Ureter (tissue), 1 donor: ENCODE measurements at places on chromosomes 2 and 18.
A peak's percentile ranks its signal among the peaks of the same experiment; 100 is the strongest.

- no peak for DNase-seq
These were observed 446.7 kb downstream of the SETBP1 start for GRCh38 chr18:45127405-45127804.

- no peak for DNase-seq
These were observed 1.7 kb upstream of the FN1 start for GRCh38 chr2:215437614-215438013.

DNA sequence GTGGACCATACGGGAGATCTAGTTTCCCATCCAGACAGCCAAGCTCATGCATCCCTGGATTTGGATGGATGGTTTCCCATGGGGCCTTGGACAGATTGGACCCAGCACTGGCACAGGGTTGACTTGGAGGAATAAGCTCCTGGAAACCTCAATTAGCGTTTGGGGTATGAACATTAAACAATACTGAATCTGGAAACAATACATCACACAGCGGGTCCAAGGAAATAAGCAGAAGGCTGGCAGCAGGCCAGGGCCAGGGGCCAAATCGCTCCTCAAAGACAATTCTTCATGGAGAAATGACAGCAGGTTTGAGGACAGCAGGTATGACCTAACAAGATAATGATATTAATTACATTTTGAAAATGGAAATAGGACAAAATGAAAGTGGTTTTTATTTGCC lies 540.6 kb downstream of the RIT2 start:
- DNase-seq = no peak

DNA sequence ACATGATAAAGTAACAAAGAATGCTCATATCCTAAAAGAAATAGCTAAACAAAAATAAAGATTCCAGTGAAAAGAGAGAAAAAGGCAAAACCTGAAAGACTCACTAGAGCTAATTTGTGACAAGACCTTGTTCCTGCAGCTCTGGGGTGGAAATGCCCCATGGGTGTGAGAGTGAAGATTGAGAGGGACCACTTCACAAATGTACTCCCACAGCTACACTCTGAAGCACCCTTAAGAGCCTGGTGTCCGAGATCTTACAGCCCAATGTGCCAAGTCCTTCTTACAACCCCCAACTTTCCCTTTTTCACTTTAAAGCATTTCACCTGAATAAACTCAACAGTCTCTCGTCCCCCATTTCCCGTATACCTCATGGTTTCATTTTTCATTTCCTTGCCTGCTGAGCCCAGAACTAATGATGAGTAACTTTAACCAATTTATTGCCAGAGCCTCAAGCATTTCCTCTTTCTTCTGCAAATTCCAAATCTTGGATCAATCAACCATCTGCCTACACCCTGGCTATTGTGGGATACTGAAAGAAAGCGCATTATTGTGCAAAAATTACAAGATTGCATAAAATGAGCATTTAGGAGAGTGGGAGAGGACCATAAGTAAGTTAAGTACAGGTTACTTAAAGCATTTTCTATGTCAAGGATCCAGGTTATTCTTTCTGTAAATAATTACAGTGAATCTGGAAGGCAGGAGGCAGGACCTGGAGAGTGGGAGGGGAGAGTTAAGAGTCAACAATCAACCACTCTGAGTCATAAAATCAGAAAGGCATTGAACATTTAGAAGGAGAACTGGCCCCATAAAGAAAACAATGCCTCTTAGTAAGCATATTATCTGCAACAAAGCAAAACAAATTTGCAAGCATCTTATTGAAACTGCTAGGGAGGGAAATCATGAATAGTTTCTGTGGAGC lies 804.4 kb upstream of the CELF4 start:
- DNase-seq = no peak

DNA sequence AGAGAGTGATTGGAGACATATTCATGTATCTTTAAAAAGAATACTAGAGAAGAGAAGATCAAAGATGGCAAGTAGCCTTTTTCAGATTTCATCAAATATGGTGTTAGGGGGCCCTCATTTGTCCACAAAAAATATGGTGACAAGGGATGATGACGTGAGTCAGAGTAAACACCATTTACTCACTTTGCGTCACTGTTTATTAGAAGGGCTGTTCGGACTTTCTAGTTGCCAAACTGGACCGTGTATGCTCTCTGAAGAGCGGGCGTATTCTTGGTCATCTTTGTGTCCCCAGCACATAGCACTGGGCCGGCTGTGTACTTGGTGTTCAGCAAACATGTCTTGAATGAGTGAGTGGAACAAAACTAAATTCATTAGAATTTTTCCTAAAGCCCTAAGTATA lies 37.5 kb downstream of the TTC39C start:
- no peak for DNase-seq

GRCh38 chr2:70340761-70341476 lies 39.1 kb upstream of the FAM136A start:
- peak; percentile 45 for DNase-seq

GRCh38 chr18:59833785-59834184 lies 66.0 kb upstream of the PMAIP1 start:
- peak; percentile 15 for DNase-seq

- no peak for DNase-seq
These were observed 68.3 kb downstream of the EDAR start for GRCh38 chr2:108920686-108921085.

GRCh38 chr18:7155887-7156286 lies 38.3 kb upstream of the LAMA1 start:
- no peak for DNase-seq

DNA sequence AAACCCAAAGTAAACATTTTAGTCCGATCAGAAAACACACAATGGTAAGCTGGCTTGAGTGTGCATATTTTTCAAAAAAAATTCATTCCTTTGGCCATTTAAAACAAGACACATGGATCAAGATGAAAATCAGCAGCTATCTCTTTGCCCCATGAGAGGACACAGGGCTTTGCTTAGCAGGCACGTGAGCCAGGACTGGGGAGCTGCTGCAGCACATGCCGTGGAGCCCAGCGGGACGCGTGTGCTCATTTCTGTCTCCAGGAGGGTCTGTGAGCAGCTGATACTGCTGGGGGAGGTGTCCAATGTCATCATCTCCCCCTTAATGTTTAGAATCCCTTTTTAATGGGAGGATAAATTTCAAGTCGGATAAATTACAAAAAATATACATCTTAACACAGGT lies 49.8 kb upstream of the CNGA3 start:
- DNase-seq = no peak

- no peak for DNase-seq
These were observed 55.0 kb downstream of the APOB start for GRCh38 chr2:20988905-20989304.

- no peak for DNase-seq
These were observed 168.9 kb downstream of the ANTXR1 start for GRCh38 chr2:69181806-69182427.

GRCh38 chr18:32271672-32272208 lies 81.9 kb downstream of the MEP1B start:
- DNase-seq = no peak

DNA sequence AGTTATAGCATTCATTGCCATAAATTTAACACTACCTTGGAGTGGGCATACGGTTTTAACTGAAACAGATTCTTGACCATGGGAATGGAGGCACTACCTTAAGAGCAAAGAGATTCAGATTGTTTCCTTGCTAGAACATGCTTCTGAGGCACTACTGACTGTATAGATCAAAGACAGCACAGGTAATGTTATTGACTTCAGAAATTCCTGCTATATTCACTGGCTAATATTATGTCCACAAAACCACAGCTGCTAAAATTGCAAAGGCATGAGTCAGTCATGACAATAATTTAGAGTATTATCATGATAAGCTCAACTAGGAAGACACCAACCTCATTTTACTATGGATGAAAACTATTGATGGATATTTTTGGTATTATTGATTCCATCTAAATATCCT lies 39.4 kb downstream of the SLC8A1 start:
- no peak for DNase-seq

- no peak for DNase-seq
These were observed 36.9 kb upstream of the PTMA start for GRCh38 chr2:231671270-231672050.

DNA sequence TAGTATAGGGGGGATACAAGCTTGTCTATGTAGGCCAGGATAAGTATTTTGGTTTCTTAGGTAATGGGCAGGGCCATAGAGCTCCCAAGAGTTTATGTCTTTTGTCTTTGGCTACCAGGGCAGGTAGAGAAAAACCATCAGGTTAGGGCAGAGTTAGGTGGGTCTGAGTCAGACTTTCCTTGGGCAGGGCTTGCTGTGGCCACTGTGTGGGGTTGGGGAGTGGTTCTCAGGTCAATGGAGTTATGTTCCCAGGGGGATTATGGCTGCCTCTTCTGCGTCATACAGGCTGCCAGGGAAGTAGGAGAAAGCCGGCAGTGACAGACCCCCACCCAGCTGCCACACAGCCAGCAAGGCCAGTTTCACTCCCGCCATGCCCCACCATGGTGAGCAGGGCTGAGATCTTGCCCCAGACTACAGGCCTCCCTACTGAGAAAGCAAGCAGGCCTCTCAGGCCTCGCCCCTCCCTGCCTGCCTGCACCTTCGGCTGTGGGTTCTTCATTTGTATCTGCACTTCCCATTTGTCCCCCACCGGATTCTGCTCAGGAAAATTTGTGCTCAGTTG lies 55.5 kb downstream of the RPIA start:
- DNase-seq = no peak

GRCh38 chr2:237968048-237968862 lies 1.4 kb downstream of the UBE2F start:
- DNase-seq = peak; percentile 62

DNA sequence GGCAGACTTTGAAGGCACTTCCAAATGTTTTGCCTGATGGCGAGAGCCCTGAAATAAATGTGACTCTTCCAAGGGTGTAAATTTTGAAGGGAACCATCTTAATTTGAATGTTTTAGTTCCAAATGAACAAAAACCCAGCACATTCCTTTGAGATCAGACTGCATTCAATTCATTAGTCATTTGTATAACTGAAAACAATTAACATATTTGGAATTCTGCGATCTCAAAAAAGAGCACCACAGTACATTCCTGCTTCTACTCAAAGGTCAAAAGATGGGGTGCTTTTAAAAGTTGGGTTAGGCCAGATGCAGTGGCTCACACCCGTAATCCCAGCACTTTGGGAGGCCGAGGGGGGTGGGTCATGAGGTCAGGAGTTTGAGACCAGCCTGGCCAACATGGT lies 38.2 kb upstream of the CHRNA1 start:
- DNase-seq = no peak

GRCh38 chr2:177478029-177478428 lies 85.5 kb downstream of the AGPS start:
- no peak for DNase-seq

GRCh38 chr2:199409759-199410529 lies 47.8 kb downstream of the SATB2 start:
- no peak for DNase-seq

DNA sequence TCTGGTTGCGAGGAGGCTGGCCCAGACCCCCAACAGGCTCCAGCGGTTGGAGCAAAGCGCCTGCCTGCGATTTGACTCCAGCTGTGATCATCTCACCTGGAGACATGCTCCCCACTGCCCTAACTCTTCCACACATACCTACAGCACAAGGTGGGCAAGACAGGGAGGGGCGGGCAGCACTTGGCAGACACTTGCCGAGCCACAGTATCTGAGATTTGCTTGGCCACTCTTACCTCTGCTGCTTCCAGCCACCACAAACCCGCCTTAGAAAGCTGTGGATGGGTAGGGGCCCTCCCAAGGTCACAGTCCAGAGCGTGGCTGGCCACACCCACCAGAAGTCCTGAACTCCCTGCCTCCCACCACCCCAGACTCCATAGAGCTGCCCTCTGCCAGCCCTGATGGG lies 8.2 kb downstream of the CYP26B1 start:
- peak; percentile 30 for DNase-seq

GRCh38 chr2:10166676-10167292 lies 44.2 kb downstream of the RRM2 start:
- no peak for DNase-seq

- DNase-seq = no peak
These were observed 234.2 kb upstream of the SPOPL start for GRCh38 chr2:138267161-138267901.

DNA sequence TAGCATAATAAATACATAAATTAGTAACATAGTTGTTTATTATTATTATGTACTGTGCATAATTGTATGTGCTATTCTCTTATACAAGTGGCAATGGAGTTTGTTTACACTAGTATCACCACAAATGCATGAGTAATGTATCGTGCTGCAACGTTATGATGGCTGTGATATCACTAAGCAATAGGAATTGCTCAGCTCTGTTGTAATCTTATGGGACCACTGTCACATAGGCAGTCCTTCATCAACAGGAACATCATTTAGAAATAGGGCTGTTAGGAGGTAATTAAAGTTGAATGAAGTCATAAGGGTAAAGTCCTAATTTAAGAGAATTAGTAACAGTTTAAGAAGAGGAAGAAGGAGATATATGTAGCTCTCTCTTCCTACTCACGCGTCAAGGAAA lies 33.8 kb downstream of the TEX51 start:
- DNase-seq = no peak

DNA sequence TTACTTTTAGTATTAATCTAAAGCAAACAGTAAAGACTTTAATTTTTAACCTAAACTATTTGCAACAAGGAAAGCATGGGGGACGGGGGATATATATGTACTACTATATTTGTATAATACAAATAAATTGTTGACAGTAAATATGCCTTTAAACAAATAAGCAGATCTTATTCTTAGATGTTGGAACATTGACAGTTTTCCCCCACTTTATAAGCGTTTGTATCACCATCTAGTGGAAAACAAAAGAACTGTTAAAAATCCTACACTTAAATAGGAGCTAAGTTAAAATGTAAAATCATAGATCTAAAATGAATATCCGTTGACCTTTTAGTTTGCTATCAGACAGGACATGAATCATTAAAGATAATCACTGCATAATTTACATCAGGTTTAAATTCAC lies 50.0 kb downstream of the RBBP8 start:
- DNase-seq = no peak

- no peak for DNase-seq
These were observed 408.1 kb upstream of the UBE2E3 start for GRCh38 chr2:180572346-180572745.

DNA sequence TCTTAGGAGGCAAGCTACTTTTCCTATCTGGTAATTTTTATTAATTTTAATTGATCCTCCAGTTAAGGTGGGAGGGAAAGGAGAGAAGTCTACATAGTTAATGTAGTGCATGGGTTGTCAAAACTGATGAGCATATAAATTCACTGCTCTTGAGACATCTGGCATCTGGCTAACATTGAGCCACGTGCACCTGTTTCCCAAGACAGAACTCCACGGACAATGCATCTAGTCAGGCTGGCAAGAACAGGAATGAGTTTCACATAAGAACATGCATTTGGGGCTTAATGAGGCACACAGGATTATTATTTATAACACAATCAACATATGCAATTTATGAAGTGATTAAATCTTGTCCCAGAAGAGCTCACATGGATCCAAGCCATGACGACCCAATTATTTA lies 16.2 kb upstream of the RAB1A start:
- no peak for DNase-seq

DNA sequence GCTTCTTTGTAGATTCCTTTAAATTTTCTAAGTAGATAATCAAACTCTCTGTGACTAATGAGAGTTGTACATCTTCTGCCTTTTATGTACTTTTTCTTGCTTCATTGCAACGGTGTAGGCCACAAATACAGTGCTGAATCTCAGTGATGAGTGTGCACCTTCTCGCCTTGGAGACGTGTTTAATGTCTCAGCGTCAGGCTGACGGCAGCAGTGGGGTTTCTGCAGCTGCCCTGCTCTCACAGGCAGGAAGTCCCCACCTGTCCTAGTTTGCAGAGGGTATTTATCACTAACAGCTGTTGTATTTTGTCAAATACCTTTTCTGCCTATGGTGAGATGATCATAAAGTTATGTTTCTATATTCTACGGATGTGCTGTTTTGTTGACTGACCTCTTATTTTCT lies 13.3 kb downstream of the AGXT start:
- DNase-seq = no peak

- no peak for DNase-seq
These were observed 60.6 kb downstream of the CTIF start for GRCh38 chr18:48599391-48599790.
